ENCODE measurements at places on chromosomes 3 and 15.

- DNase-seq, result no peak
Observed at GRCh38 chr3:9787714-9788113, 4.6 kb downstream of the TADA3 start.

DNA sequence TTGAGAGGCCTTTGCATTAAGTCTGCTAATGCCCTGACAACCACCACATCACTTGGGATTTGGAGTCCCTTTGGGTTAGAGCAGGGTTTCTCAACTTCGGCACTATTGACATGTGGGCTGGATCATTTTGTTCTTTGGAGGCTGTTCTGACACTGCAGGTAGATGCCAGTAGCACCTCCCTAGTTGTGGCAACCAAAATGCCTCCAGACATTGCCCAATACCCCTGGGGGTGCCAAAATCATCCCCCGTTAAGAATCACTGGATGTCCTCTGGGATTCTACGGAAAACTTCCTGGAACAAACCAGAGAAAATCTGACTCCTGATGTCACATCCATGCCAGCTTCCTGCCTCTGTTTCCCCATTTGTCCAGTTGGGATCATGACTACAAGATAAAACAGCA is 37.2 kb upstream of the BLM start:
- DNase-seq, result no peak

GRCh38 chr3:138030734-138031280 is 20.8 kb downstream of the CLDN18 start:
- DNase-seq, result no peak

DNA sequence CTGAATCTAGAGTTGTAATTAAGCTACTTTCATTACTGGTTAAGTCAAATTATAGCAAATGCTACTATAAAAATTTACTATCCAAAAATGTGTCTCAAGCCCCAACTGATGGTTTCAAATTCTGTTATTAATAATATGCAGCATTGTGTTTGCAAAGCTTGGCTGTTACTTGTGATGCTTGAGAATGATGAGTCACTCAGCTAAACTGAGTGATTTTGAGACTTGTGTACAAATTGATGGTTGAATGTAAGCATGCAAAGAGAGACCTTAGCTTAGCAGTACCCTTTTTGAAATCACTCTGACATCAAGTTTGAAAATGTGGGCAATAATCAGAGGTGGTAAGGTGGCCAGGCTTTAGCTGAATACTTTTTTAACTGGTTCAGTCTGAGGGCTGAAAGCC is 27.6 kb downstream of the OPA1 start:
- no peak for DNase-seq

DNA sequence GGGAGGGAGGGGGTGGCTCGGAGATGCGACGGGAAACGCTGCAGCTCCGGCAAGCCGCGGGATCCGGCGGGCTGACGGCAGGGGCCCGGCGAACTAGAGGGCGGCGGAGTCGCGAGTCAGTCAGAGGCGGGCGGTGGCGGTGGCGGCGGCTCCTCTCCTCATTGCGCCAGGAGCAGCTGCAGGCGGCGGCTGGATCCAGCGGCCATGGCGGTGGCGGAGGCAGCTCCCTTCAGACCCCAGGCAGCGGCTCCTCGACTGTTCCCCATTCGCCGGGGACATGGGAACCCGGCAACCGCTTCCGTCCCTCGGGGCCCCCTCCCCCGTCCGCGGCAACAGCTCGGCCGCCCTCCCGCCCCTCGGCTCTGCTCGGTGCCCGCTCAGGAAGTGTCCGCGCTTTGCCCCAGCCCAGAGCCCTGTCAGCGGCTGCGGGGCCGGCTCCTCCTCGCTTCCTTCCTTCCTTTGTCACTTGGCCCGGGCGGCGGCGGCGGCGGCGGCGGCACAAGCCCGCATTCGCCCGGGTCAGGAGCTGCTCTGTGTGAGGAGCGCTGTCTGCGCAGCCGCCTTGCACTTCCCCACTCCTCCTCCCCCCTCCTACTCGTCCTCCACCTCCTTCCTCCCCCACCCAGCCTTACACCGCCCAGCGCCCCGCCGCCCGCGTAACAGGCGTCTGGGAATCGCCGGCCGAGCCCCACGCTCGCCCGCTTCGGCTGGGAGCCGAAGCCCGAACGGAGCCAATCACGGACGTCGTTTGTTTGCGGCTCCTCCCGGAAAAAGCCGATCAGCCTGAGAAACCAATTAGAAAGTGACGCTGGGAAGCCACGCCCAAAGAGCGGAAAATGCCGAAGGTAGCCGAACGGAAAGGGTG is at the start of gene GSK3B:
Gene GSK3B (minus strand): TSS at position 537 of the 865 bp plus-strand sequence. CDS start 1,013 bp downstream, outside the sequence.
- peak; percentile 97 for DNase-seq

GRCh38 chr3:44721231-44722102 is 8.0 kb upstream of the ZNF501 start:
- DNase-seq, result no peak

DNA sequence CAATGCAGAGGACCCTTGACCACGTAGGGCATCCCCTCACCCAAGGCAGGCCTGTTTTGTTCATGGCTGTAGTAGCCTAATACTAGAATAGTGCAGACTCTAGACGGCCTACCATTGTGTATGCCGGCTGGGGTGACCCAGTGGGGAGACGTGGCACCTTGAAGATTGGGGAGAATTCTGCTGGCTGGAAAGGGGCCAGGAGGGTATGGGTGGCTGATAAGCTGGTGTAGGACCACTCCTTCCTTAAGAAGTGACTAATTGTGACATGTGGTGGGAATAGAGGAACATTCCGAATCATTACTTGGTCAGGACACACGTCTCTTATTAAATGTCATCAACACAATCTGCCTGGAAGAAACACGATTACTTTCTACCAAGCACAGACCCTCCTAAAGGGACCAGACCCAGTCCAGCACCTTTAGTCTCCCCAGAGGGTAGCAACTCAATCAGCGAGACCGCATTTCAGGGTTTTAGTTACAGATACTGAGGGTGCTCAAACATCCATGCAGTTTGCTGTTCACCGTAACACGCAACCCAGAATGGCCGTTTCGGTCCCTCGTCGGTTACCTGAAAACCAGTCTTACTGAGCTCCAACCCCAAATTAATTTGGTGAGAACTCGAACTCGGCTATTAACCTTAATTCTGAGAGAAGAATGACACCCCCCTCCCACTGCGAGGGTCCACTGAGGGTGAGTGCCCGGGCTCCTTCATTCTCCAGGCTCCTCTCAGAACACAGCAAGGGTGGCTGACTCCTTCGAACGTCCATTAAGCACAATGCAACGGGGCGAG is 1.6 kb upstream of the KLF13 start:
- DNase-seq, result no peak

DNA sequence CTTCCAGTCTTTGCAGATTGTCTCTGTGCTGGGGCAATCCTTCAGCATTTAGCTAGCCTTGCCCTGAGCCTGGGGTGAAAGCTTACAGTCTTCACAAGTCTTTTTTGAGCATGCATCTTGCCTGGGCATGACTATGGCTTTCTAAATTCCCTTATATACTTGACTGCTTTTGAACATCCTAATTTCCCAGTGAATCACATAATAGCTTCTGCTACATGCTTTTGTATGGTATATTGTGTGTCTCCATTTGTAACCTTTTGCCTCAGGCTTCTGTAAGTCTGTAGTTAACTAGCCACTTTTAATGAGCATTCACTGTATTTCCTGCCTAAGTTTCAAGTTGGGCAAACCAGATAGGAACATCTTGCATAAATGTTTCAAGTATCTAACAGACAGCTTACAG is 76.8 kb downstream of the CHCHD4 start:
- DNase-seq, result no peak

DNA sequence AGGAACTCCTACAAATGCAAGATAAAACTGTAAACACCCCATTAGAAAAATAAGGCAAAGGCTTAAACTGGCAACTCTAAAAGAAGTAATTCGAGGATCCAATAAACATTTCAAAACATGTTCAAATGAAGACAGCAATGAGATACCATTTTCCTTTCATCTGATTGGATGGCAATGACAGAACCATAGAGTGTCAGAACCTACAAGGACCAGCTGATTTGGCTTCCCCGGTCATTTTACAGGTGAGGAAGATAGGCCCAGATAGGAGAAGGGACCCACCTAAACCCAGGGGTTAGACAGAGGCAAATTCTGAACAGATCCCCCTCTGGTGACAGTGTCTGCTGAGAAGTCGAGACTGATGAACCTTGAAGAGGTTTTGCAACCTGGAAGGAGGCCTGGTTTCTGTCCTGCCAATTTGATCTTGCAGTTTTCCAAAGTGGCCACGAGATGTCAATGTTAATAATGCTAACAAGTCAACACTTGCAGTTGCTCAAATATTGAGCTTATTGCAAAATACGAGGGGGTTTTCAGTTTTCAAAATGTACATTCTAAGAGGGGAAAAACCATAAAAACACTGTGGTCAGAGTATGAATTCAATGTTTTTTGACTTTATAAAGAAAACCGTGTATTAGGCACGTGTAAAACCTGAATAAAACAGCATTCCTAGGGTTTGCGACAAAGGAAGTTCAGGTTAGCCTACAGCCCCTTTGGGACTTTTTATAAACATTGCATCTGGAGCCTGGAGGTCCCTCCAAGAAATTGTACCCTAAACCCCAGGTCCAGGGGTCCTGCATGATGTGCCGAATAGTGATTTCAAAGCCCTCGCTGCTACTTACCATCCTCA is 21.5 kb downstream of the CFAP161 start:
- DNase-seq, result no peak

GRCh38 chr15:98154863-98155262 is 194.4 kb downstream of the ARRDC4 start:
- no peak for DNase-seq

- no peak for DNase-seq
Observed at GRCh38 chr3:134369231-134369741, 5.0 kb downstream of the AMOTL2 start.

DNA sequence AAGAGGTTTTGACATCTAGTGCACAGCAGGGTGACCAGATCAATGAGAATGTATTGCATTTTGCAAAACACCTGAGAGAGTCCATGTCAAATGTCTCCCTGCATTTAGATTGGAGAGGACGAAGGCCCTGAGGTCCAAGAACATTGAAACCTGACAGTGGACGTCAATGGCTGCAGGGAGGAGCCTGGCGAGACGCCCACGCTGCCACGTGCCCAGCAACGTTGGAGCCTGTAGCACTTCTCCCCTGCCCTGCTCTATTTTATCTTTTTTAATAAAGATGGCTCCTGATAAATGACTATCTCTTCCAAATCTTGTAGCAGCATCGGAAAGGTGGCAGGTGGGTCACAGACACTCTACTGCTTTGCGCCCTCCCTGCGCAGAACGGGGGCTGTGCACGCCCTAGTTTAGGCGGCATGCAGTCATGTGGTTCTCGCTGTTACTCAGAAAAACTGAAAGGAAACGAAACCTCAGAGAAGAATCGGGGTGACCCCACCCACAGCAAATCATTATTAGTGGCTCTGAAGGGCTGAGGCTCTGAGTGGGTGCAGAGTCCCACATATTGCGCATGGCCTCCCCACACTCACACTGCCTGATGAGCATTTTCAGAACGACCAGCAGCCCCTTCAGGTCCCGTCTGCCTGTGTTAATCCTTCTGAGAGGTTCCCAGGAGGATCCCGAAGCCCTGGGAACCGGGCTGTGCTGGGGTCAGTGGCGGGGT is 62.5 kb upstream of the TAMM41 start:
- no peak for DNase-seq

GRCh38 chr15:73709686-73710085 is 25.5 kb downstream of the CD276 start:
- no peak for DNase-seq

- DNase-seq, result no peak
Observed at GRCh38 chr3:36812240-36812639, 47.9 kb upstream of the DCLK3 start.

DNA sequence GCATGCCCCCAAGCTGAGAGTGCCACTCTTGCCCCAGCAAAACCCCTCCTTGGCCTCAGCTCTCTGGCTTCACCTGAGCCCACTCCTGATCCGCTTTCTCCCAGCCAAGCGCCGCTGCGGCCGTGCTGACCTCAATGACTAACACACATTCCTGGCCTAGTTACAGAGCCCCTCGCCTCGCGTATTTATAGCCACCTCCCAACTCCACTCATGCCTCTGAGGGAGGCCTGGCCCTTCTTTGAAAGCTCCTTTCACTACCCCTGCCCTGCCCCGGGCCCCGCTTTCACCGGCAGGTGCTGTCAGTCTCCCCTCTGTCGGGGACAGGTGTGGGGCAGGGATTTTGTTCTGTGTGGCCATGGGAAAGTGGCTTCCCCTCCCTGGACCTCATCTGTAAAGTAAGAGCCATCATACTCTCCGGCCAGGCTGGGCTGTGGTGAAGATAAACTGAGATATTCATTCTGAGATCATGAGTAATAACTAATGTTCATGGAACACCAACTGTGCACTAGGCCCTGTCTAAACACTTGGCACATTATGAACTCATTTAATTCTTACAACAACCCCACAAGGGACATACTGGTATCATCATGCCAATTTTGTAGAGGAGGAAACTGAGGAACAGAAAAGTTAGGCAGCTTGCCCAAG is 13.2 kb upstream of the ATP2B2 start:
- no peak for DNase-seq

GRCh38 chr3:138389144-138389601 is 40.8 kb downstream of the MRAS start:
- no peak for DNase-seq

DNA sequence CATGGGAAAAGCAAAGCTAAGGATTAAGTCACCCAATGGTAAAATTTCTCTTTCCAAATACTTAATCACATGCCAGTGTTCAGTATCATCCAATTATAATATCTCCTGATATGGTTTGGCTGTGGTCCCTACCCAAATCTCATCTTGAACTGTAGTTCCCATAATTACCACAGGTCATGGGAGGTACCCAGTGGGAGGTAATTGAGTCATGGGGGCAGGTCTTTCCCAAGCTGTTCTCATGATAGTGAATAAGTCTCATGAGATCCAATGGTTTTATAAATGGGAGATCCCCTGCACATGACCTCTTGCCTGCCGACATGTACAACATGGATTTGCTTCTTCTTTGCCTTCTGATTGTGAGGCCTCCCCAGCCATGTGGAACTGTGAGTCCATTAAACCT is 26.1 kb upstream of the NMB start:
- no peak for DNase-seq

DNA sequence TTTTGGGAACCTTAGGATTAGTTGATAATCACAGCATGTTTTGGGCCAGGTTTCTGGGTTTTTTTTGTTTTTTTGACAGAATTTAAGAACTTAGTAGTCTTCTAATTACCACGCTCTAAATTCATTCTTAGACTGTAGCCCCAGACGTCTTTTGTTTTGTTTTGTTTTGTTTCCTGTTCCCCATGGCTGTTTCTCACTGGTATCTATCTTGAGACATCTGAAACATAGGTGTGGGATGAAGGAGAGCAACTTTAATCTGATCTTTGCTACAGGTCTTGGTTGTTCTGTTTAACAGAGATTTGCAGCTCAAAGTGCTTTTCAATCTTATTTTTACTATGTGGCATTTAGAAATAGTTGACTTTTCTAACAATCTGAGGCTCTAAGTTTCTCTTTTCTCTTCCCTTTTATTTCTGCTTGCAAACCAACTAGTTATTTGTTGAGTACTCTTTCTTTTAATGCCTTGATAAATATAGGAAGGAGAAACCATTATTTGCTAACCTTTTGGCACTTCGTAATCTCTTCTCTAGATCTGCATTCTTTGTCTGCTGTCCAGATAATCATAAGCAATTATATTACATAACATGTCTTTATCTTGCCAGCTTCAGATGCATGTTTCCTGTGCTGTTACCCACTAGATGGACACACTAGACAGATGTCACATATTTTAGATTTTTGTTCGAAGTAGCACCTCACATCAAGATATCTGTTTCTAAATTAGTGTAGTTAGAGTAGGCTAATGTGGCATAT is 40.9 kb downstream of the FBXL2 start:
- DNase-seq, result no peak

Data from activated T-helper 1 cell treated with Interleukin-2 at 50 U/mL for 16 hours (primary cell).